ENCODE measurements at places on chromosomes 6 and 20.

DNA sequence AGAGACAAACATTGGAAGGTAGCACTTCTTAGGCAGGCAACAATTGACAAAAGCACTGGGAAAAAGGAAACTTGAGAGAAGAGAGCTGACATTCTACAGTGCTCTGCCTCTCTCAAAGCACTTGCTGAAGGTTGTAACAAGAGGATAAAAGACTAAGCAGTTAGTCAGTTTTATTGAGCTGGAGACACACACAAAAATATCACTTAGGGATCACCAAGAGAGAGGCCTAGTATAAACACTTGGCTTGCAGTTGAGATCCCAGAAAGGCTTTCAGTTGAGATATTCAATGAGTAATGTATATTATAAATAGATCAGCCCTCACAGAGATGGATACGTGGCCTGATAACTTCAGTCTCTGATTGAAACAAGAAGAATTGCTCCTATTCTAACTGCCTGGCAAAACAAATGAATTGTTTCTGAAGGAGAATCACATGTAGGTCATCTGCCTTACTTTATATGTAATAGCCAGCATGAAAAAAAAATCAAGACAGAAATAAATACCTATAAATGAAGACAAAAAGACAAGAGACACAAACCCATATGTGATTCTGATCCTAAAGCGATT lies 747.2 kb upstream of the MAN1A1 start:
- no peak for DNase-seq

GRCh38 chr6:40798069-40798770 lies 211.1 kb upstream of the LRFN2 start:
- no peak for DNase-seq

- DNase-seq: no peak
These were observed 23.9 kb downstream of the THBS2 start for GRCh38 chr6:169229615-169230321.

- DNase-seq: no peak
These were observed 54.2 kb upstream of the OPRM1 start for GRCh38 chr6:153984811-153985210.

DNA sequence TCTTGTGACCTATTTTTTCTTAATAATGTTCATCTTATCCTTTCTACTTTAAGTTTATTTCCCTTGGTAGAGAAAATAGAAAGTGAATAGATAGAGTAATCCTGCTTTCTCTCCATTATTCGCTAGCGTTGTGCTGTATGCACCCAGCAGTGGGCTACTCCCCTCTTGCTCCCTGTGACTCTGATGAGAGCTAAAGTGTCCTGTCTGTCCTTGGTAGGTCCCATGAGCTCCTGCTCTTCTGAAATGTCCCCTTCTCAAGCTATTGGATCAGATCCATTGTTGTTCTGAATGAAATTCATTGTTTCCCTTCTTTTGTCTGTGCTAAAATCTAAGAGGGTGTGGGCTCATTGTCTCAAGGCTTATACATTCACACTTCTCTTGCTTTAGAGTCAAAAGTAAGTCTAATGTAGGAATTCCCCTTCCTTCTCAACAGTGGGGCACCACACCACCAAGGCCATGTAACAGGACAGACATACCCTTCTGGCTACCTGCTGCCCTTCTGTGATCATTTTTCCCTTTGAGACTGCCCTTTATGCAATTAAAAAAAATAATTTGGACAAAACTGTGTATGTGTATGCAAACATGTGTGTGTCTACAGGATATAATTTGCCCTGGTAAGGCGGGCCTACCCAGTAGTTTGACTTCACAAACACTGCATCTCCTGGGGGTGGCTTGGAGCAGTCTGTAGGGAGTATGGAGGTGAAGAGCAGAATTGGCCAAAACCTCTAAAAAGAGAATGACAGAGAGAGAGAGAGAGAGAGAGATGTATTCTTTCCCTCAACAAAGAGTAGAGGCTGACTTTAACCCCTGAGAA lies 167.0 kb upstream of the MYLIP start:
- no peak for DNase-seq

DNA sequence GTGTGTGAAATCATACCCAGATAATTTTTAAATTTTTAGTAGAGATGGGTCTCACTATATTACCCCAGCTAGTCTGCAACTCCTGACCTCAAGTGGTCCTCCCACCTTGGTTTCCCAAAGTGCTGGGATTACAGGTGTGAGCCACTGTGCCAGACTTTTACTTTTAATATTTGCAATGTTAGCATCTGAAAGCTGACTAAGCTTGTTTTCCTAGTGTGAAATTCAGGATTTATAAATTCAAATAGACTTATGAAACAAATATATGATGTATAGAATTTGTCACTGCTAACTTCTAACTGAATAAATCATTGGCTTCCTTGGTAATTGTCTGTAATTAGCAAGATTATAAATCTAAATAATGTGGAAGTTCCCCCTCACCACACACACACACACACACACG lies 58.8 kb upstream of the SLC22A23 start:
- DNase-seq: no peak

DNA sequence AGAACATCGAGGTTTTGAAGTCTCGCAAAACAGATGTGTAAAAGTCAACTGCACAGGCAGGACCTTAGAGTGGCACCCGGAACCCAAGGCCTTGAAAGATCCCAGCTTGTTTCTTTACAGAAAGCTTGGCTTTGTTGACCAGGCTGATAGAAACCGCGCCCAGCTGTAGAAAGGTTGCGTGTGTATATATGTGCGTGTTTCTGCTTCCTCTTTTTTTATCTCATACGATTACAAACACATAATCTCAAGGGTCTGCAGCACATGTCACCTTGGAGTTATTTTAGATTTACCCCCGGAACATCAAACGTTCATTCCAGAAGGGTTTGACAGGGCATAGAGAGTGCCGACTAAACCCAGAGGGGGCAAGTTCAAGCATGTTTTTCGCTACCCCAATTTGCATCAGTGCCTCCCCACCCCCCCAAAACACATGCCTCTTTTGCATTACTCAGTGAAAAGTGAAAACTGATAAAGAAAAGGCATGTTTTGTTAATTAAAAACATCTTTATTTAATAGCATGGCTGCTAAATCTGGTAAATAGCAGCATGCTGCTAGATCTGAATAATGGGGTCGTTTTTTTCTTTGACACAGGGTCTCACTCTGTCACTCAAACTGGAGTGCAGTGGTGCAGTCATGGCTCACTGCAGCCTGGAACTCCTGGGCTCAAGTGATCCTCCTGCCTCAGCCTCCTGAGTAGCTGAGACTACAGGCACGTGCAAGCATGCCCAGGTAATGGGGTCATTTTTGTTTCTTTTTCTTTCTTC lies 33.2 kb upstream of the NCOA3 start:
- no peak for DNase-seq

- no peak for DNase-seq
These were observed 167.6 kb downstream of the TFAP2B start for GRCh38 chr6:50986319-50986718.

DNA sequence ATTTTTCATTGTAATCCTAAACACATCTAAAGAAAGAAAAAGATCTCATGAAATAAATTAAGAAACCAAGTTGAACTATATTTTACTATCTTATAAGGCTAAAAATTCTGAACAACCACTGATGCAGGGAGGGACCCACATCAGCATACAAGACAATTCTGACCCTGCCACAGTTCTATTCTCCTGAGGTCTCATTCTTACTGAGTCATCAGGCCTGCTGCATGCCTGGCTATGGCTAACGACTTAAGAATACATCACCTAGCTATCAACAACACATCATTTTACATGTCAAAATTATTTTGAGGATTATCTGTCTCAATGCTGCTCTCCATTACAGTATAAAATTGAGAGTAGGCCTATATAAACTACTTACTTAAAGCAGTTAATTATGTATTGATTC lies 52.9 kb downstream of the FBXL4 start:
- DNase-seq: no peak

DNA sequence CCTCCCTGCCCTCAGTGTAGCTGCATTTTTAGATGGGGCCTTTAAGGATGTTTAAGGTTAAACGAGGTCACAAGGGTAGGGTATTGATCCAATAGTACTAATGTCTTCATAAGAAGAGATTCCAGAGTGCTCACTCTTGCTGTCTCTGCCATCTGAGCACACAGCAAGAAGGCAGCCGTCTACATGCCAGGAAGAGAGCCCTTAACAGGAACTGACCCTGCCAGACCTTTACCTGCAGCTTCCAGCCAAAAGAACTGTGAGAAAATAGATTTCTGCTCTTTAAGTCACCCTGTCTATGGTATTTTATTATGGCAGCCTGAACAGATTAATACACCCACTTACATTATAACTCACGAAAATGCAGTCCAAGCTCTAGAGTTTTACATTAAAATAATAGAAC lies 685.3 kb upstream of the MARCKS start:
- DNase-seq: no peak

DNA sequence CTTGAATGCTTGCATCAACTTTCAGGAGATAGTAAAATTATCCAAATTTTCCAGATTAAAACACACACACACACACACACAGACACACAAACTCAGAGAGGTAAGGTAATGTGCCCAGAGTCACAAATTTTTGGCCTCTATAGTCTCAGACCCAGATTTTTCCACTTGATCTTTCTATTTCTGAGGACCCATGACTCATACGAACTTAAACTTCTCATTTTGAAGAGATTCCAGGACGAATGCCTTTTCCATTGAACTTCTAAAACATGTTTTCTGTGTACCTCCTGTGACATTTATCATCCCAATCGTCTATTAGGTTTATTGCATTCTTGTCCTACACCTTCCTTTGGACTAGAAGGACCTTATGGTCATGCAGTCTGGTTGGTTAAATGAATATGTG lies 172.9 kb upstream of the COL21A1 start:
- DNase-seq: no peak

DNA sequence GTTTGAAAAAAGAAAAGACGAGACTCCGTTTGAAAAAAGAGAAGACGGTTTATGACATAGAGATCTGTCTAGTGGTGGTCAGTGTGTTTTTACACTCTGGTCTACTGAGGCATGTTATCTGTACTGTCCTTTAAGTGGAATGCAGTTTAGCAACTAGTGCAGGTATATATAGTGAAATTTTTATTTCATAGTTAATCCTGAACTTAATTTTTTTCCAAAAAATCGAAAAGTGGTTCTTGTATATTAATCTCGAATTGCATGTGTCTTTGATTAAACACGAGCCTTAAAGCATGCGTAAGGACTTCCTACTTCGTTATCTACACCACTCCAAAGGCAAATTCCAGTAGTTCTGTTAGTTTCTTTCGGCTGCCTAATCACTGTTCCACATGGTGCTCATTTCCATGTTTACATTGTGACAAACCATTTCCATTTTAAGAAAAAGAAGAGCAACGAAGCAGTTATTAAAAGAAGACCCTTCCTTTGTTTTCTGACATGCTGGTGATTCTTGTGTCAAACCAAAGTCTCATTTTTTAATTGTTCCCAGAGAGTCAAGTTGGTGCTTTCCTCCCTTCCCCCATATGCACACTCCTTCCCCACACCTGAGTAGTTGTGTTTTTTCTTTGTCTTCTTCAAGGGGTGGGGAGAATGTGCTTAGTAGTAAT lies 2.3 kb downstream of the SNX9 start:
- no peak for DNase-seq

- no peak for DNase-seq
These were observed 15.7 kb upstream of the SAYSD1 start for GRCh38 chr6:39130691-39131090.

- no peak for DNase-seq
These were observed 21.7 kb downstream of the SMLR1 start for GRCh38 chr6:130848945-130849344.

DNA sequence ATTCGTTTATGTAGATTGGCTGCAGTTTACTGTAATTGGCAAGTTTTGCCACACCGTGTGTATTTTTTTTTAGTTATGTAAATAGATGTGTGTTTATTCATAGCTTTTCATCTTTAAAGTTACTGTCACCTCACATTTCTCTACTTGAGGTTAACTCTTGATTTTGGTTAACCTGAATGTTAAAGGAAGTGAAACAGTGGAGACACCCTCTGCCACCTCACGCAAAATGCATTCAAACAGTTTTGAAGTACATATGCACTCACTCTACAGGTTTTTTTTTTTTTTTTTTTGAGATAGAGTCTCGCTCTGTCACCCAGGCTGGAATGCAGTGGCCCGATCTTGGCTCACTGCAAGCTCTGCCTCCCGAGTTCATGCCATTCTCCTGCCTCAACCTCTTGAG lies 17.7 kb downstream of the OR2A4 start:
- no peak for DNase-seq

DNA sequence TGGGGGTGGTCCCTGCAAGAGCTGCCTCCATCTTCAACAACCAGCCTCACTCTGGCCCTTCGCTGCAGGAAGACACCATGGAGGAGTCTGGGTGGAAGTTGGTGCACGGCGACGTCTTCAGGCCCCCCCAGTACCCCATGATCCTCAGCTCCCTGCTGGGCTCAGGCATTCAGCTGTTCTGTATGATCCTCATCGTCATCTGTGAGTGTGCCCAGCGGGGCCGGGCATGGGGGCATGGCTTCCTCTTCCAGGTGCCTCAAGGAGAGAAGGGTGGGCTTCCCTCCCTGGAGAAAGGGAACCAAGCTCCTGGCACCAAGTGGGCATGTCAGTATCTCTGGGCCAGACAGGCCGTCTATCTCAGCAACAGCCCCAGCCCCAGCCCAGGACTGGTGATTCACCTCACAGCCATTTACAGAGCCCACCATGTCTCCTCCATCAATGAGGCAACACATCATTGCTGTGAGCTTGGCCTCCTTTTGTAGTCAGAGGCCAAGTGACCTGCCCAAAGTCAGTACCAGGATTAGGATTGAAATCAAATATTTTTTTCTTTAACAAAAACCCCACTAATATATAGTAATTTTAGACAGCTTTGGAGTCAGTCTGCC lies 40.2 kb downstream of the TM9SF4 start:
- no peak for DNase-seq

DNA sequence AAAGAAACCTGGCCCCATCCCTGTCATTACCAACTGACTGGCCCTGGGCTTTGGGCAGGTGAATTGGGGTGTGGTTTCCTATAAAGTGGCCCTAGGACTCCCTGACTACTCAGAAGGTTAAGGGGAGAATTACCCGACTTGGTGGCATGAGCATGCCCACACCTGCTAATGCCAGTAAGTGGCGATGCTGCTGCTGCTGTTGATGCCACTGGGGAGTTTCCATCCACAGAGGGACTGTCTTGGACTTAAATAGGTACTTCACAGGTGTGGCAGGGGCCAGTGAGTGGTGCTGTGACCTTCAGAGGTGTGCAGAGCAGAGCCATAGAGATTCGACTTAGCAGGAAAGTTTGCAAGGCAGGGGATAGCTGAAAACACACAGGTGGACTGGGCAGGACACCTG lies 32.6 kb upstream of the MDFI start:
- no peak for DNase-seq

GRCh38 chr20:32063695-32064094 lies 11.7 kb downstream of the HCK start:
- DNase-seq: no peak

DNA sequence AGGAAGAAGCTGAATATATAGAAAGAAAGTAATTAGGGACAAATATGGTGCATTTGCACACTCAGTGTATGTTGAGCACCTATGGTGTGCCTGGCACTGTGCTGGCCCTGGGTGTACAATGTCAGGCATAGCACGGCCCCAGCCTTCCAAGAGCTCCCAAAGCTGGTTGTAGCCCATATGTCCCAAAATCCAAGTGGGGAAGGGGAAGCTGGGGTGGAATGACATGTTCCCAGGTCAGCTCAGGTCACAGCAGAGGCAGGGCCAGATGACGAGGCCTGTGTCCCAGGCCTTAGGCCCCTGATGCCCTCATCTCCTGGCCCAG lies 170.0 kb downstream of the VEGFA start:
- no peak for DNase-seq

Measured in ovary (tissue), 10 donors.